ENCODE measurements at places on chromosomes 16 and 17. TPM values are rescaled to one million over a fixed set of nuclear protein-coding genes. Genes with fewer than 3 reads are reported as not detected.

LHX1 gene
- not detected for total RNA-seq

PERCC1 gene
- not detected for total RNA-seq

ASGR1 gene
- total RNA-seq = 2.4 TPM

VASN gene
- total RNA-seq = 13.7 TPM

CENPV gene
- total RNA-seq = 6.3 TPM

PVALEF gene
- total RNA-seq = not detected

TOX3 gene
- total RNA-seq = 0.57 TPM
